H1 (cell line): ENCODE measurements at places on chromosomes 13 and 19. TPM values are rescaled to one million over a fixed set of nuclear protein-coding genes. Genes with fewer than 3 reads are reported as not detected.

The CGB8 gene
- 0.46 TPM in 1 of 2 replicates, not detected in the other for total RNA-seq

The CEACAM20 gene
- total RNA-seq = not detected in 2 replicates

The SIGLEC8 gene
- total RNA-seq = not detected in 2 replicates

The KASH5 gene
- 0.19 and 0.57 TPM in 2 replicates for total RNA-seq

The TMEM150B gene
- total RNA-seq = 0.88 and 0.91 TPM in 2 replicates

The FCAR gene
- not detected in 2 replicates for total RNA-seq
